Hair follicle dermal papilla cell (primary cell): ENCODE measurements at places on chromosomes 1 and 21. TPM values are rescaled to one million over a fixed set of nuclear protein-coding genes. Genes with fewer than 3 reads are reported as not detected.

Gene CFAP57
- total RNA-seq, result 0.61 and 0.81 TPM in 2 replicates

Gene GBP7
- not detected in 2 replicates for total RNA-seq

Gene FMOD
- 1.9 and 4.9 TPM in 2 replicates for total RNA-seq

Gene GPR161
- total RNA-seq, result 22.7 and 30.5 TPM in 2 replicates

Gene PSMA5
- 31.3 and 47.8 TPM in 2 replicates for total RNA-seq

Gene SYCP1
- total RNA-seq, result not detected in 2 replicates

Gene TFF2
- total RNA-seq, result not detected in 2 replicates
